Kidney (tissue), 22 donors: ENCODE measurements at places on chromosomes 16 and 17.

- DNase-seq, result no peak
Measured at GRCh38 chr17:37802712-37803416, 58.0 kb upstream of the HNF1B start.

- DNase-seq, result no peak
Measured at GRCh38 chr17:26963163-26963503, 330.8 kb upstream of the WSB1 start.

- no peak for DNase-seq
Measured at GRCh38 chr16:54968784-54969183, 38.1 kb downstream of the IRX5 start.

DNA sequence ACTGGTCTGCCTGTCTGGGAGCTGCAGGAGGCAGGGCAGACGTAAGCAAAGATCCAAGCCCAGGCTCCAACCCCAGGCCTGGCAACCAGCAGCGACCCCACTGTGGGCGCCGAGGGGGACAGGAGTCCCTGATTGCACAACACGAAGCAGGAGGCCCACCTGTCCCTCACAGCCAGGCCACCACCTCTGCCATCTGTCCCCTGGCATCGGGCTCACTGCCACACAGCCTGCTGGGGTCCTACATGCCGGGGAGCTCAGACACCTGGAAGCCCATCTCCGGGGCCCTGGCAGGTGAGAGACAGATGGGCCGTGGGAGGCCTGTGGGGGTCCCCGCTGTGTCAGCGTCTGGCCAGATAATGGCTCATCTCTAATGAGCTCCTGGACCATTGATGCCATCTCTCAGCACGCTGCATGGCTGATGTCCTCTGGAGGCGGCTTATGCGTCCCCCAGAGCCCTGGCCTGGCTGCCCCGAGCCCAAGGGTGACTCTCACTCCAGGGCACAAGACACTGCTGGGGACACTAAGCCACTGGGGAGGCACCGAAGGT lies 11.3 kb upstream of the RASD1 start:
- DNase-seq, result no peak

DNA sequence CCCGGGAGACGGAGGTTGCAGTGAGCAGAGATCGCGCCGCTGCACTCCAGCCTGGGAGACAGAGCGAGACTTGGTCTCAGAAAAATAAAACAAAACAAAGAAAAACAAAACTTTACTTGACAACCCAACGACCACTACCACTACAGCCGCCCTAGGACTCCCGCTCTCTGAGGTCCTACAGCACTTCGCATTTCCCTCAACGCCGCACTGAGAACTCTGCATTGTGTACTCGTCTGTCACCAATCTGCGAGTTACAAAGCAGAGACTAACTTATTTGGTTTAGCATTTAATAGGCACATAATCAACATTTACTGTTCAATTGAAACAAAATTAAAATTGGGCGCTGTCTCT lies 479 bp upstream of the ZNF207 start:
- no peak for DNase-seq

- no peak for DNase-seq
Measured at GRCh38 chr16:69225121-69225520, 38.2 kb downstream of the SNTB2 start.

- no peak for DNase-seq
Measured at GRCh38 chr17:2797637-2798036, 1.4 kb downstream of the RAP1GAP2 start.

- no peak for DNase-seq
Measured at GRCh38 chr17:50745631-50746030, 21.7 kb downstream of the ANKRD40CL start.

GRCh38 chr17:79761894-79762589 lies 15.9 kb upstream of the CBX2 start:
- DNase-seq, result peak; percentile 61

DNA sequence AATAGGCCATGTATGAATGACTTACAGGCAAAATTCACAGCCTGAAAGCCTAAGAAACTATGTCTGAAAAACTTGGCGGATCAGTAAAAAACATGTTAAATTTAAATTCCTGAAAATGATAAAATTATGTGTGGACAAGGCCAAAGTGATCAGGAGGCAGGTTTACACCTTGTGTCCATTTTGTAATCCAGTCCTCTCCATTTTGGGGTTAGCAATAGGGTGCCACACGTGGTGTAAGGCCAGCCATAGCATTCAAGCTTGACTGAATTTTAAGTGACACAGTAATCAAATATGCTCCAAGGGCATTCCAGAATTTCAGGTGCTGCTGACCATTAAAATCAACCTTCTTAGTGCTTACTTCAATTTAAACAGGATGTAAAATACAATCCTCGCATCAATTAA lies 2.7 kb downstream of the RNF43 start:
- DNase-seq, result no peak
